ENCODE measurements at places on chromosomes 6 and 20.

GRCh38 chr6:13535306-13535705 is 39.1 kb upstream of the SIRT5 start:
- DNase-seq = no peak

- DNase-seq = no peak
These were observed 6.1 kb upstream of the JARID2 start for GRCh38 chr6:15239616-15240364.

DNA sequence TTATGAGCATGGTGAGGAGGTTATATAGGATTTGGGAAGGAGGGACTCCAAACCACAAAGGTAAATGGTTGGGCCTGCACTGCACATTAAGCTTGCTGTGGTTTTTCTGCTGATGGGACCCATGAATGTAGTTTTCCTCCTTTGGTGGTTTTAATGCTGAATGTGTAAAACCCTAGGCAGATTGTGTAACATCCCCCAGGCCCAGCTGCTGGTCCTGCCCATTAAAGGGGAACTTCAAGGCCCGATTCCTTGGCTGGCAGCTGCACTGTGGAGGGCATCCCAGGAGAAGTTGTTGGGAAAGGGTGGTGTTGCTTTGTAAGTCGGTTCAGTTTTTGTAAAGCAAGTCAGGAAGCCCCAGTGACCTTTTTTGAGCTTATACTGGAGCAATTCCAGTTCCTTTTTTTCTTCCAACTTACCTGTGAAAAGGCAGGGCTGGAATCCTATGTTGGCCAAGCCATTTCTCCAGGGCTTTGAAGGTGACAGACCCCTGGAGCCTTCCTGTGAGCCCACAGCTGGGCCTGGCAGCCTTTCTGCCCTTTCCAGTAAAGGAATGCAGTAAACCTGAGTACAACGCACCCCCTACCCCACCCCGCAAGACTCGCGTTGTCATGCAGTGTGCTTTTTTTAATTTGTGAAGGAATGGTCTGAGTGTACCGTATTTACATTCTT is 43.1 kb upstream of the NAA20 start:
- no peak for DNase-seq

GRCh38 chr6:134636186-134636799 is 313.6 kb downstream of the ALDH8A1 start:
- peak; percentile 22 for DNase-seq

DNA sequence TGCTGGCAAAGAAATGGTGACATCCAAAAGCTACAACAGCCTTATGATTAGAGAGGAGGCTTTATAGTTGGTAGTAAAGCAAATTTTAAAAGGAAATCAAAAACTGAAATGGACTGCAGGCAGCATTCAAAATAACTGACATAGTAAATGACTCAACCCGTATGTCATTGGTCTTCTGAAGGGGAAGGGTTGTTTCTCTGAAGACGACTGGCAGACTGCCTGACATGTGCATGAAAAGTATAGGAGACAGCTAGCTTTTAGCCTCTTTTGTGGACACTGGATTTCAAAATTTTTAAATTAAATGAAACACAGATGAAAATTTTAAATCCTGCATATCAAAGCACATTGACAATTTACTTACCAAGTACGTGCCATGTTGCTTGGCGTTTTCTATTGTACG is 90.7 kb downstream of the TRMT6 start:
- no peak for DNase-seq

- no peak for DNase-seq
These were observed 23.6 kb downstream of the THEMIS start for GRCh38 chr6:127877231-127877630.

GRCh38 chr20:55216525-55217242 is 741.3 kb downstream of the DOK5 start:
- no peak for DNase-seq

- DNase-seq = peak; percentile 57
These were observed 35.3 kb downstream of the TMEM181 start for GRCh38 chr6:158595223-158595622.

GRCh38 chr6:46584586-46584985 is 68.0 kb downstream of the CYP39A1 start:
- DNase-seq = no peak

DNA sequence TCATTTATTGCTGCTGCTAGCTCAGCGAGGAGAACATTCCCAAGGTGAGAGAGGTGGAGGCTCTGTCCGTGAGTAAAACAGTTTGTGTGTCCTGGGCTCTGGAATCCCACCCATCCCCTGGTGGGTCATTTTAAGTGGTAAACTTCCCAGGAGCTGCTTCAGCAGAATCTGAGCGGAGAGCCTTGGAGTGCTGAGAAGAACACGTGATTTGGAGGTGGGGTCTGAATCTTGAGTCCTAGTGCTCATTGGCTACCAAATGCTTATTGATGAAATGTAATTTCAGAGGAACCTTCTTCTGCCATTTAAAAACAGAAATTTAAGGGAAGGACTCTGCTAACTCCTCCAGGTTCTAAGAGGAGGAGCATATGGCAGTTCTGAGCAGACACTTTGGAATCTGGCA is 132.4 kb downstream of the CDH26 start:
- no peak for DNase-seq

- DNase-seq = no peak
These were observed 19.1 kb downstream of the MYT1 start for GRCh38 chr20:64183313-64183712.

GRCh38 chr6:118252474-118252873 is 295.6 kb upstream of the PLN start:
- peak; percentile 6 for DNase-seq

DNA sequence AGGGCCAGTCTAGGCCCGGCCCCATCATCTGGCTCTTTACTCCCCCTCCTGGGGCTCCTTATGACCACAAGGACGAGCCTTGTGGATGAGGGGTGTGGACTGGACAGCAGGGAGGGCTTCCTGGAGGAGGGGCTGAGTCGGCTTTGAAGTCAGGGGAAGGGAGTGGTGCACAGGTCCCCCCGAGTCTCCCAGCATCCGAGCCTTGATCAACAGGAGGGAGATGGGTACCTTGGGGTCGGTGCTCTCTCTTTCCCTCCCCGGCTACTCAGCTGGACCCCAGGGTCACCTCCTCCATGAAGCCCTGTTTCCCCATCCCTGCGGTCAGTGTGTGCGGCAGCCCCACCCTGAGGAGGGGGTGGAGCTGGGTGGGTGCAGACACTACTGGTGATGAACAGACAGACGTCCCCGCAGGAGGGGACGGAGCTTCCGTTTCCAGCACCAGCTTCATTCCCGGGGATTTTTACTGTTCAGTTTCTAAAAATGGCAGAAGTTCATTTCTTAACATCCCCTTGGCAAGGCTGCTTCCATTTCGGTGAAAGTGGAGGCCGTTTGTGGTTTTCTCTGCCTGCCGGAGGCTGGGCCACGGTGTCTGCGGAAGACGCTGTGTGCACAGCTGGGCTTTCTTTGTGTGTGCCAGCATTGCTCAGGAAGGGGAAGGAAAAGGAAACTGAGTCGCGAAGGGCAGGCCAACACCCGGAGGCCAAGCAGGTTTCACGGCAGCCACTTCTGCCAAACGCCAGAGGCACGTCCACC is 19.6 kb downstream of the NTSR1 start:
- no peak for DNase-seq

GRCh38 chr6:52990342-52990741 is 4.7 kb downstream of the GSTA4 start:
- no peak for DNase-seq

DNA sequence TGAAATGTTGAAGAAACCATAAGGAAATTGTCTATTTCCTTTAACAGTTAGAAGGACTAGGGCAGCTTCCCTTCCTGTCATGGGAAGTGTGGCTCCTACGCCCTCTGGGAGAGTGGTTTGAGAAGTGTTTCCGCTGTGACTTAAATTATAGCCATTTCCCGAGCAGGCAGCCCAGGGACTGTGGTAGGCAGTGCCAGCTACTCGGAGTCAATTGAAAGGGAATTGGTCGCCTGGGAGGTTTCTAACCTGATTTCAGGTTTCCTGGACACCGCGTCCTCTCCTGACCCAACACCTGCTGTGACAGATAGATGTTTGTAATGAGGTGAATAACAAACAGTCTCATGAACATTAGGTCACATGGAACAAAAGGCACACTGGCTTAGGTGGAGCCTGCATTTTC is 256.1 kb upstream of the PLCB4 start:
- DNase-seq = peak; percentile 1

DNA sequence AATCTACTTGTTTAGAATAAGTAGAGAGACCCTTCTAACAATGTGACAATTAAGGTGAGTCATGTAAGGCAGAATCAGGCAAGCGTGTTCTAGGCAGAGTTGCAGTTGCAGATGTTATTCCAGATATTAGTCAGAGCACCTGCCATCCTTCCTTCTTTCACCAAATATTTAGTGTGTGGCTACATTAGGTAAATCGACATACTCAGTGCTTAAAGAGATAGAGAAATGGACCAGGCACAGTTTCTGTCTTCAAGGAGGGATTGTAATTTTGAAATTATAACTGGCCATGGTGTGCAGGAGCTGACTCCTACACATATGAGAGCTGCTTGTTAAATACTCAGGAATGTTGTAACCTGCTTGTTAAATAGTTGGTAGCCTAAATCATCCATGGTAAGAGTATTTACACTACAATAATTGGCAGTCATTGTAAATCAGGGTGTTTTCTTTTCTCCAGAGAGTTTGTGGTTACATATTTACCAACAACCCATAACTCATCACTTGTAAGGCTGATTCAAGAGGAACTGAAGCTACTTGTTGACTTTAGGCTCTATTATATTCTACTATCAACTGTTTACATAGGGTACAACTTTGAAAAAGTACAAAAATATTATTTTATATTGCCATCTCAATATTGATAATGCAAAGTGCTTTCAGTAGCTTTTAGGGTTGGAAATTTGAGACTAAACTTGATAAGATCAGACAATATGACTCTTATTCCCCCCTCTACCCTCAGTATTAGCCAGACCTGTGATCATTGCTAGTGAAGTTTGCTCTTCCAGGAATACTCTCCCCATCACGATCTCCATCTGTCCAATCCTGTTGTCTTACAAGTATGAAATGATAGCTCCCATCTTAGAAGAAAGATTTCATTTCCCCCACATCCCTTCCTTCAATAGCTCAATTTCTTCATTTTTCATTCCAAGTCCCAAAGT is 607.1 kb downstream of the COL12A1 start:
- no peak for DNase-seq

DNA sequence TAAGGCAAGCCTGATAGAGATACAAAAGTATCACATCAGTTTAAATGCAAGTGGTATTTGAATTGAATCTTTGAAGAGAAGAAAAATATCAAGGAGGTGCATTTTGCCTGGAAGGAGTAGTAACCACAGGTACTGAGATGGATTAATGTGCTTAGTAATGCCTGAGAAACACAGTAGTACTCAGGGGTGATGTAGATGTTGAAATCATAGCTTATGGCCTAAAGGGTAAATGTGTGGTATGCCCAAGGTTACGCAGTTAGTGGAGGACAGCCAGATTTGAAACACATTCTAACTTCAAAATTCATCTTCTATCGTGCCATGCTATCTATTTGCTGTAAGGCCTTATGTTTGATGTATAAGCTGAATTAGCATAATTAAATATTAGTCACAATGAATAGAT is 55.9 kb downstream of the STXBP5 start:
- no peak for DNase-seq

GRCh38 chr20:49104365-49104648 is 58.2 kb downstream of the CSE1L start:
- DNase-seq = no peak

DNA sequence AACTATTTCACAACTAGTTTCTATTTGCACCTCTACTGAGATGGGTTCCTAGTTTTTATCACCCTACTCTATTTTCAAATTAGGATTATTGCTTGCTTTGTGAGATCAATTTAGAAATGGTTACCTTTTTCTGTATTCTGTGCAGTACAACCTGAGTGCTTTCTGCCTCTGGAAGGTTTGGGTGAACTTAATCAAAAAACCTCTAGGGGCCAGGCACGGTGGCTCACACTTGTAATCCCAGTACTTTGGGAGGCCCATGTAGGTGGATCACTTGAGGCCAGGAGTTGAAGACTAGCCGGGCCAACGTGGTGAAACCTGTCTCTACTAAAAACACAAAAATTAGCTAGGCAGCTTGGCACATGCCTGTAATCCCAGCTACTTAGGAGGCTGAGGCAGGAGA is 63.3 kb downstream of the SCAF8 start:
- no peak for DNase-seq

- DNase-seq = peak; percentile 66
These were observed 81.3 kb upstream of the CCDC28A start for GRCh38 chr6:138692058-138692977.

GRCh38 chr6:139239064-139239463 is 52.7 kb downstream of the TXLNB start:
- DNase-seq = no peak

- no peak for DNase-seq
These were observed 579.2 kb downstream of the EPM2A start for GRCh38 chr6:145155873-145156782.

DNA sequence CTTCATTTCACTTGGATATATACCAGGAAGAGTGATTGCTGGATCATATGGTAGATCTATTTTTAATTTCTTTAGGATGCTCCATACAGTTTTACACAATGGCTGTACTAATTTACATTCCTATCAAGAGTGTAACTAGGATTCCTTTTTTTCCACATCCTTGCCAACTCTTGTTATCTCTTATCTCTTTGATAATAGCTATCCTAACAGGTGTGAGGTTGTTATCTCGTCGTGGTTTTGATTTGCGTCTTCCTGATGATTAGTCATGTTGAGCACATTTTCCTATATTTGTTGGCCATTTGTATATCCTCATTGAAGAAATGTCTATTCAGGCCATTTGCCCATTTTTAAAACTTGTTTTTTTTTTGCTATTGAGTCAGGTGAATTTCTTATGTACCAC is 552.4 kb downstream of the RFPL4B start:
- no peak for DNase-seq

DNA sequence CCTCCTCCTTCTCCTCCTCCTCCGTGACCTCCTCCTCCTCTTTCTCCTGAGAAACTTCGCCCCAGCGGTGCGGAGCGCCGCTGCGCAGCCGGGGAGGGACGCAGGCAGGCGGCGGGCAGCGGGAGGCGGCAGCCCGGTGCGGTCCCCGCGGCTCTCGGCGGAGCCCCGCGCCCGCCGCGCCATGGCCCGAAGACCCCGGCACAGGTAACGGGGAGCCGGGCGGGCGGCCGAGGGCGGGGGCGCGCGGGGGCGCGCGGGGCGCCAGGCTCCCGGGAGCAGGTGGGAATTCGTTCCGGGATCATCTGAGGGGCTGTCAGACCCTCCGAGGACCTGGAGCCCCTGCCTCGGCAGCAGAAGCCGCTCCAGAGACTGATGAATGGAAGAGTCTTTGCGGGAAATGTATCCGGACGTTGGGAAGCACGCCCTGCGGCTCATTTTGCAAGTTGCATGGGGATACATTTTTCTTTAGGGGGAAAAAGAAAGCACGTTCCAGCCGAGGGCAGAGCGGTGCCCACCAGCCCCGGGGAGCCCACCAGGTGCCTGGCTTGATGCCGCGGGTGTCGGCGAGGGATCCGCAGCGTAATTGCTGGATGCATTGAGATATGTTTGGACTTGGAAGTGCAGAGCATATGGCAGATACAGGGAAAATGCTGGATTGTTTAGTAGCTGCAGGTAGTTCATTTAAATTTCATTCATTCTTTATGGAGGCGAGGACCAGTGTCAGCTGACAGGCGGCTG is 394 bp downstream of the MYB start:
- no peak for DNase-seq

All from hematopoietic multipotent progenitor cell (in vitro differentiated cells).